CD4-positive, alpha-beta T cell (primary cell): ENCODE measurements at places on chromosomes 4 and X.

DNA sequence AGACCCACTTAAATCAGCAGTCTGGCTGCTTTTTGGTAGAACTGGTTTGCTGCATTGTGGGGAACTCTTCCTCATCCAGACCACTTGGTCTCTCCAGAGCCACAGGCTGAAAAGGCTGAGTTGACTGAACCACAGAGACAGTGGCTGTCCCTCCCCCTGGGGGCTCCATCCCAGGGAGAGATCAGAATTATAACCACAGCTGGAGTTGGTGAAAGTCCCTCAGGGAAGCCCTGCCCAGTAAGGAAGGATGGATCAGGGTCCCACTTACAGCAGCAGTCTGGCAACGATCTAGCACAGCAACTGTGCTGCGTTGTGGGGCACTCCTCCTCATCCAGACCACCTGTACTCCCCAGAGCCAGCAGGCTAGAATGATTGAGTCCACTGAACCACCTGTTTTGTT lies 212.7 kb downstream of the SOX3 start:
- no peak overlapping the region for H3K4me3 ChIP-seq
- no peaks in the 10 kb centered on the region for H3K4me1 ChIP-seq
- H3K36me3 ChIP-seq, result no peaks in the 10 kb centered on the region
- no peak overlapping the region for H3K27ac ChIP-seq
- no peak for DNase-seq
- H3K27me3 ChIP-seq, result no peaks in the 10 kb centered on the region

DNA sequence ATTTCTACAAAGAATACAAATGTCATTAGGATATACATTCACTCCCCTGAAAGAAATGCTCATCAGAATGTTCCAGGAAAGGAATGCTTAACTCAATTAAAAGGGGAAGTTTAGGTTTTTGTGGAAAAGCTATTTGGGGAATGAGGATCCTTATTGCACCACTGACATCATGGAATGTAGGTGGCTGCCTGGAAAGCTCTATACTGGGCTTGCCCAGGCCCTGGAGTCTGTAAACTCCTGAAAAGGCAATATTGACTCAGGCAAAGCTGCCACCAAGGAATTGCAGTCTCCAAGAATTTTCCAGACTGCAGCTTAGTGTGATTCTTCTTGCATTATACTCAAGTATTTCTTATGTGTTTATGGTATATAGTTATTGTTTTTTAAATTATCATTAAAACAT lies 15.7 kb downstream of the DAPP1 start:
- H3K4me3 ChIP-seq, result no peak overlapping the region
- no peak overlapping the region for H3K27ac ChIP-seq
- H3K4me1 ChIP-seq, result no peaks in the 10 kb centered on the region

DNA sequence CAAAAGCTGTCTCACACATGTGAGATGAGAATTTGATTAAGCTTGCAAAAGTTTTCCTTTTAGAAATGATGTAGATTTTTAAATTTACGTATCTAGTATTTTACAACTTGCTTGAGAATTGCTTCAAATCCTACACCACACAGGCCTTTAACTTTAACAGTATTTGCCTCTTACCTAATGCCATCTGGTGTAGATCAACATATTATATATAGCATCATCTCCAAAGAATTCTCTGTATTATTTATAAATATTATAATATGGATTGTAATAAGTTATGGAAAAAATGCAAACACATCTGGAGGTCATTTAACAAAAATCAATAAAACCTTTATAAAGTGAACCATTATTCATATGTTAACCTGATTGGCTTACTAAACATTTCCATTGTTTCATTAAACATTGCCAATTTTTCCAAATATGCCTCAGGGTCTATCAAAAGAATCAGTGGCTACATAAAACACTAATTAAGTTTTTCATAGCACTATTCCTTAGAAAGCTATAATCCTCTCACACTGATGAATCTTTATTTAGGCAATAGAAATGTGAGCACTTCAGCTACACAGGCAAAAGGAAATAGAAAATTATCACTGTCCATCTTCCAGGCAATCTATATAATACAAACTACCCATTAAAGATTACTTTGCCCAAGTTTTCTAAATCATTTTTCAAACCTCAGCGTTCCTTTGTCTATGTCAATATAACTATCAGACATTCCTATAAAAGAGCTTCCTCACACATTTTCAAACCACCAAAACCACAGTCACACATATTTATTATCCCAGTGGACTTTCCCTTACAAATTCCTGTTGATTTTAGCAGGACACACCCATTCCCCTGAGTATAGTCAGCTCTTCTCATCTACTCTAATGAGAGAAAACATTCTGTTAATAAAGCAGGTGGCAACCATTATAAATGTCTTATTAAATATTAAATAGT lies 83.5 kb upstream of the INTU start:
- no peak for DNase-seq
- H3K27ac ChIP-seq, result no peak overlapping the region
- no peak overlapping the region for H3K4me3 ChIP-seq
- no peaks in the 10 kb centered on the region for H3K36me3 ChIP-seq
- H3K27me3 ChIP-seq, result no peaks in the 10 kb centered on the region

- no peaks in the 10 kb centered on the region for H3K27me3 ChIP-seq
- H3K36me3 ChIP-seq, result peaks cover 4% of the 10 kb centered on the region
- no peak for DNase-seq
- no peak overlapping the region for H3K4me3 ChIP-seq
- H3K27ac ChIP-seq, result no peak overlapping the region
These were observed 35.3 kb downstream of the ARFIP1 start for GRCh38 chr4:152815078-152815477.

- H3K36me3 ChIP-seq, result no peaks in the 10 kb centered on the region
- no peak overlapping the region for H3K4me3 ChIP-seq
- no peaks in the 10 kb centered on the region for H3K27me3 ChIP-seq
- no peak overlapping the region for H3K27ac ChIP-seq
- H3K4me1 ChIP-seq, result peaks cover 9% of the 10 kb centered on the region
These were observed 20.4 kb upstream of the TMEM154 start for GRCh38 chr4:152700151-152700550.

- H3K4me1 ChIP-seq, result no peaks in the 10 kb centered on the region
- no peaks in the 10 kb centered on the region for H3K27me3 ChIP-seq
- no peak for DNase-seq
- no peaks in the 10 kb centered on the region for H3K36me3 ChIP-seq
These were observed 34.5 kb downstream of the GALNTL6 start for GRCh38 chr4:171847751-171848150.

GRCh38 chr4:170110285-170110672 lies 20.5 kb upstream of the AADAT start:
- no peaks in the 10 kb centered on the region for H3K4me1 ChIP-seq
- no peaks in the 10 kb centered on the region for H3K36me3 ChIP-seq
- no peak overlapping the region for H3K27ac ChIP-seq
- peaks cover 3% of the 10 kb centered on the region for H3K27me3 ChIP-seq

DNA sequence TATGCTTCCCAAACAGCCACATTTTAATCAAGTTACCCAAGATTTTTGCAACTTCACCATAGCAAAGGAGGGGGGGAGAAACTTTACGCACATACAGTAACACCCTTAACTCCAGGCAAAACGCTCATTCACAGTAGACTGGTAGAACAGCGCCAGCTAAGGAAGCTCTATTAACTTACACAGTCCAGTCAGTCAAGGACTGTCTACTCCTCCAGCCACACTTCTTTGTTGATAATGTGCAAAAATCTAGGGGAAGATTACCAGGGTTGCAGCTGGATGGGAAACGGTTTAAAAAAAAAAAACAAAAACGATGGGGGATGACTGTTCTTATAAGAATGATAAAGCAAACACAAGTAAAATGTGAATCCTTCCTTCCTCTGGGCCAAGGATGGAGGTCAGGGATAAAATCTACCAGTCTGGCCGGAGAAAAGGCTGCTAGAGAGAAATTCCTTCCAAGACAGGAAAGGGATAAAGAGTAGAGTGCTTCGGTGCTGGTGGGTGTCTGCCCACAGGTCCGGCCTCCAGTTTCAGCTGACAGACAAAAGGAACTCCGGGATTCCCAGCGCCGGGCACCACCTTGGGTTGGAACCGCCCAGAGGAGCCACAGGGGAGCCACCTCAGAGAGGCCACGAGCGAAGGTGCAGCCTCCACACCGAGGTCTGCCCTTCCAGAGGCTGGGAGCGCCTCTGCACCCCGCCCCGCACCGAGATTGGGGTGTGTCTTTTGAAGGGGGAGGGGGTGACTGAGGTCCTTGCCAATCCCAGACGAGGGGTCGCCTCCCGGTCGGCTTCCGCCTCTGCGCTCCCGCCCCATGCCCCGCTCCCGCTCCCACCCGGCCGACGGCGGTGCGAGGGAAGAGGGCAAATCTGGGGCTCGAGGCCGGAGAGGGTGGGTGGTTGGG lies 811 bp downstream of the ANKRD50 start:
- H3K36me3 ChIP-seq, result no peaks in the 10 kb centered on the region
- peaks cover 8% of the 10 kb centered on the region for H3K27me3 ChIP-seq
- peaks cover 16% of the 10 kb centered on the region for H3K4me1 ChIP-seq
- peak overlapping the region; percentile 61 for H3K4me3 ChIP-seq
- H3K27ac ChIP-seq, result no peak overlapping the region
- no peak for DNase-seq

DNA sequence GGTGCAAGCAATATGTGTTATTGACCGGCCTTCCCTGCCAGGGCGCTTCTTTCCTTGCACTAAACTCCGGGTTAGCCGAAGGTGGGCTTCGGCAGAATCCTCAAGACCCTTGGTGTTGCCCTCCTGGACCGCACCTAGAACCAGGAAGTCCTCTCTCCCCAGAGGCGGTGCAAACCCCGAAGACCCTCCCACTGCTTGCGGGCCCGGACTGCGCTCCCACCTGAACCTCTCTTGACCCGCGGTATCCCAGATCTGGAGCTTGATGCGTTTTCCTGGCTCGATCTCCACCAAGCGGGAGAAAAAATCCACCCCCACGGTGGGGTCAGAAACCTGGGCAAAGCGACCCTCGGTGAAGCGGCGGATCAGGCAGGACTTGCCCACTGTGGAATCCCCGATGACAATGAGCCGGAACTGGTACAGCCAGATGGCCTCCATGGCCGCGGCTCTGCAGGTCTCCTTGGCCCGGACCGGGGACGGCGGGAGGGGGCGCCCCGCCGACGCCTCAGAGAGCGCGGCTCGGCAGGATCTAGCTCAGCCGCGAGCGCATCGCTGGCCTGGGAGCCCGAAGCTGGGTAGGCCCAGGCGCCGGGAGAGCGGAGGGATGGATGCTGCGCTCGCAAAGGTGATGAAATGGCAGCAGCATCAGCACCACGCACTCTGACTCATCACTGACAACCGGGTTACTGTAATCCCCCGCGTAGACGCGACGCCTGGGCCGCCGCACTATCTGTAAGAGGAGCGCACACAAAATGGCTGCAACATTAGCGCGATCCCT lies at the start of gene RAB39B:
Gene RAB39B, minus strand, starts transcription at position 638 of the 775 bp plus-strand sequence. Its CDS starts 203 bp downstream, at position 435.
- DNase-seq, result peak; percentile 87
- H3K4me1 ChIP-seq, result peaks cover 5% of the 10 kb centered on the region
- no peaks in the 10 kb centered on the region for H3K27me3 ChIP-seq
- peak within 1 kb of the TSS; percentile 72 for H3K4me3 ChIP-seq
- H3K27ac ChIP-seq, result peak within 1 kb of the TSS; percentile 84
- peaks cover 14% of the 10 kb centered on the region for H3K36me3 ChIP-seq

- H3K27ac ChIP-seq, result no peak within 1 kb of the TSS
- peaks cover 47% of the 10 kb centered on the region for H3K27me3 ChIP-seq
- no peak for DNase-seq
- H3K4me1 ChIP-seq, result peaks cover 15% of the 10 kb centered on the region
- peak within 1 kb of the TSS; percentile 55 for H3K4me3 ChIP-seq
These were observed at the start of gene ETNPPL for GRCh38 chr4:108762559-108763225. TSS of gene ETNPPL (minus strand) at chr4:108763053. CDS start at chr4:108762898, 155 bp downstream.

GRCh38 chrX:15151267-15152186 lies 118.4 kb downstream of the ASB9 start:
- H3K27ac ChIP-seq, result no peak overlapping the region
- no peaks in the 10 kb centered on the region for H3K36me3 ChIP-seq
- H3K4me3 ChIP-seq, result no peak overlapping the region
- H3K27me3 ChIP-seq, result no peaks in the 10 kb centered on the region
- DNase-seq, result peak; percentile 17
- peaks cover 7% of the 10 kb centered on the region for H3K4me1 ChIP-seq

DNA sequence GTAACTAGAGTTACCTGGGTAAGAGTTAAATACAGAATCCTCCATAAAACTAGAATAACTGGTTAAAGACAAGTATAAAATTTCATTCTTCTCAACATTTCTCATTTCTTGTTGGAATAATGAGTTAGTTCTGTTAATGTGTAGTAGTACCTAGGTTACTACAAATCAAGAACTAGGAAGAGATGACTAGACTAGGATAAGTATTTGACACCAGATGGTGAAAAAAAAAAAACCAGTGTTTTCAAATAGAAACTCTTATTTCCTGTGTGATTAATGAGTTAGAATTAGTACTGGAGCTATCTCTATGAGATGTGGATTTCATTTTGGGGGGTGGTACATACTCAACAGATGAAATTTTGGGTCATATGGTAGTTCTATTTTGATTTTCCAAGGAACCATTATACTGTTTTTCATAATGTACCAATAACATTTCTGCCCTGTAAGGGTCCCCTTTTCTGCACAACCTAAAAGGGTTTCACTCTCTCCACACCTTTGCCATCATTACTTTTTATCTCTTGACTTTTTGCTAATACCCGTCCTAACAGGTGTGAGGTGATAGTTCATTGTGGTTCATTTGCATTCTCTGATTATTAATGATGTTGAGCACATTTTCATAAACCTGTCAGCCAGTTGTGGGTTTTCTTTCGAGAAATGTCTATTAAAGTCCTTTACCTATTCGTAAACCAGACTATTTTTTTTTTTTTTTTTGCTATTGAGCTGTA lies 1.7 kb upstream of the VCX start:
- no peak overlapping the region for H3K27ac ChIP-seq
- no peak overlapping the region for H3K4me3 ChIP-seq
- H3K4me1 ChIP-seq, result no peaks in the 10 kb centered on the region
- no peaks in the 10 kb centered on the region for H3K27me3 ChIP-seq
- DNase-seq, result no peak

GRCh38 chr4:138558886-138559285 lies 316.7 kb upstream of the SLC7A11 start:
- no peaks in the 10 kb centered on the region for H3K27me3 ChIP-seq
- H3K27ac ChIP-seq, result no peak overlapping the region
- no peaks in the 10 kb centered on the region for H3K4me1 ChIP-seq
- H3K4me3 ChIP-seq, result no peak overlapping the region
- no peaks in the 10 kb centered on the region for H3K36me3 ChIP-seq
- no peak for DNase-seq

- H3K27me3 ChIP-seq, result peaks cover 9% of the 10 kb centered on the region
- no peaks in the 10 kb centered on the region for H3K36me3 ChIP-seq
- H3K4me1 ChIP-seq, result no peaks in the 10 kb centered on the region
- DNase-seq, result no peak
- H3K27ac ChIP-seq, result no peak overlapping the region
These were observed 162.3 kb upstream of the PSAPL1 start for GRCh38 chr4:7596918-7597606.

- H3K4me1 ChIP-seq, result no peaks in the 10 kb centered on the region
- no peak overlapping the region for H3K27ac ChIP-seq
- no peaks in the 10 kb centered on the region for H3K27me3 ChIP-seq
These were observed 56.1 kb downstream of the PLS3 start for GRCh38 chrX:115616943-115617563.

DNA sequence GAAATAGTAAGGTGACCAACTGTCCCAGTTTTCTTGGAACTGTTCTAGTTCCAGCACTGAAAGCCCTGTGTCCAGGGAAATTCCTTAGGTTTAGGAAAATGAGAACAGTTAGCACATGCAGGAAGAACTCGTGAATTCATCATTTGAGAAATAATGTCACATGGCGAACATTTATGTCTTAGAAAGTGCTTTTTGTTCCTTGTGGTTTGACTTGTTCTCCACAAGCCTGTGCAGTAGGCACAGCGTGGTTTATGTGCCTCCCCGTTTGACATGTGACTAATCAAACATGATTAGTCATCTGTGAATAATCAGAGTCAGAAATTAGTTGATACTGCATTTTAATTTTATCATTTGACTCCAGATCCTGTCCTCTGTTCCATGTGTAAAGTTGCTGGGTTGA lies 556.0 kb upstream of the CPEB2 start:
- no peak overlapping the region for H3K4me3 ChIP-seq
- no peaks in the 10 kb centered on the region for H3K4me1 ChIP-seq
